ENCODE measurements at places on chromosomes 7 and 10.

DNA sequence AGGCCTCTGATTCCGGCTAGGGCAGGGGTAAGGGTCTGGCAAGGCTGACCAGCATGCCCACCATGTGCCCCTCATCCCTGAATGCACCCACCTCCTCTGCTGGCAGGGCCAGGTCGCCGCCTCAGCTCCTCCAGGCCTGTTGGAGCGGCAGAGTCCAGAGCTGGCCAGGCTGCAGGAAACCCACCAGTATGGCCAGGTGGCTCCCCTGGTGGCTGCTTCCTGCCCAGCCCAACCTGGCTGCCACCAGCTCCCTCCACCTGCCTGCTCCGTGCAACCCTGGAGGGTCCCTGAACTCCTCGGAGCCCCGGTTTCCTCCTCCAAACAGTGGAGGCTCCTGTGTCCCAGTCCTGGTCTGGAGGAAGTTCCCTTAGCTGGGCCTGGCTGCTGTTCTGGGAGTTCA is 39.6 kb downstream of the MICALL2 start:
- DNase-seq = no peak

- no peak for DNase-seq
Measured at GRCh38 chr10:18229826-18230225, 89.6 kb downstream of the CACNB2 start.

DNA sequence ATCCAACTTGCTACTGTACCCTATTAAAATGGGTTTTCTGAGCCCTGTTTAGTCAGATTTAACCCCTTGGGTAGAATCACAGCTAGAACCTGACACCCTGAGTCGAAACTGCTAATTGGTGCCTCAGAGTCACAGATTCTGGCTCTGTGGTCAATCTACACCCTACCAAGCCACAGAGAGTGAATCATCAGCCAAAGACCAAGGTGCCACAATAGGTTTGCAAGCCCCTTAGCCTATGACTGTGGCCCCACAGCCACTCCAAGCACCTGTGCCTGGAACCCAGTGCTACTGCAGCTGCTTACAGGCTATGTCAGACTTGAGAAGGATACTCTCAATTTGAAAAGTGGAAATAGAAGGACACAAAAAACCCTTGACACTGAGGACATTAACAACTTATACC is 202.8 kb upstream of the KCND2 start:
- no peak for DNase-seq

- DNase-seq = no peak
Measured at GRCh38 chr10:75461672-75462649, 30.5 kb downstream of the LRMDA start.

DNA sequence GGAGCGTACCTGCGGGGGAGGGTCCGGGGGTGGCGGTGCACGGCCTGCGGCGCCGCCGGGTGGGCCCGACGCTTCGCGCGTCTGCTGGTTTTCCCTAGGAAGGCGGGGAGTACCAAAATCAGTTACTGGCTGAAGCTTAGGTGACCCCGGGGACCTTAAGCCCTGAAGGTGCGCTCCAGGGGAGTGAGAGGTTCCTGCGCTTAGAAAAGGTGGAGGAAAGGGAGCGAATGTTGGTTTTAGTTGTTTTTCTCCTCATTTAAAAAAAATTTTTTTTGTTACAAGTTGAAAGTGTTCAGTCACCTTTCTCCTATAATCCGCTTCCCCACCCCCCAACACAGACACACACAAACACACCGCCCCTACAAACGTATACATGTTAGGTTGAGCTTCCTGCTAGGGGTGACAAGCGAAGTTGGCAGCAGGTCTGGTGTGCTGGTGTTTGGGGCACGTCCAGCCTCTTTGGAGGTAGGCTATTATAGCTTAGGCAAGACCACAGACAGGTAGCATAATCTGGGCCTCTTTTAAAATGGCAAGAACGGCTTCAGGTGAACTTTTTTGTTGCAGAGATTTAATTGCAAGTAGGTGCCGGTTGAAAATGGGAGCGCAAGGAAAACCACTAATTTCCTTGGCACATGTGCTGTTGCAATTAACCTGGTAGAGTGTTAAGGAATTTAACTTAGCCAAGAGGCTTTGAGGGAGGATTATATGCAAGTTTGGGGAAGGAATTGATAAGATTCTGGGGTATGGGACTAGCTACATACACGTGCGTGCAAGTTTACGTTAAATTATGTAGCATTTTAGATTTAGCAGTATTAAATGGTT is 945 bp downstream of the ADD3 start:
- peak; percentile 33 for DNase-seq

DNA sequence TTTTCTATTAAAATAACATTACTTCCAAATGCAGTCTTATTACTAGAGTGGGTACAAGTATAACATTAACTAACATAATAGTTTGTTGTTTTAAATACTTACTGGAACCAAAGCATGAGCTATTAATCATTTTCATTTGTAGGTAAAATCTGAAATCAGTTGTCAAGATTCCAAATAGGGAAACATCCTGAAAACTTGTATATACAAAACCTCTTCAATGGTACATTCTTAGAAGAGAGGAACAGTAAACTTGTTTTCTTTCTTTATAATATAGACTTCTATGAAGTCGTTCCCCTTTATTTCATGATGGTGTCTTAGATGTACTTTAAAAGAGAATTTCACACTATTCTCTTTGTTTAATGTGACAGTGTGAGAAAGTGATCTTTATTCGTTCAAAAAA is 85.9 kb downstream of the VTI1A start:
- DNase-seq = no peak

DNA sequence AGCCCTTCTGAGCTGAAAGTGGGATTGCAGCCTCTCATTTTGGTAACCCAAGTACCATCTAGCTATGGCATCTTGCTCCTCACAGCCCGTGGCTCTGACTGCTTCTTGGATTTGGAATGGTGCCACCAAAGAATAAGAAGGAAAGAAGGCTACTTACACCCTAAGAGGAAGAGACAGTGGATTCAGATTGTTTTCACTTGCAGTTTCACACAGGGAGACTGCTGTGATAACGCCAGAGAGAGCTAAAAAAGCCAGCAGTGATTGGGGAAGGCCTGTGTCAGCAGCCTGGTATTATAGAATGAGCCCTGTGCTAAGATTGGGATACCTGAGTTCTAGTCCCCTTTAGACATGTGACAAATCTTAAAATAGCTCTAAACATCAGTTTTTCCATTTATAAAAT is 3.6 kb upstream of the LRRC4 start:
- no peak for DNase-seq

DNA sequence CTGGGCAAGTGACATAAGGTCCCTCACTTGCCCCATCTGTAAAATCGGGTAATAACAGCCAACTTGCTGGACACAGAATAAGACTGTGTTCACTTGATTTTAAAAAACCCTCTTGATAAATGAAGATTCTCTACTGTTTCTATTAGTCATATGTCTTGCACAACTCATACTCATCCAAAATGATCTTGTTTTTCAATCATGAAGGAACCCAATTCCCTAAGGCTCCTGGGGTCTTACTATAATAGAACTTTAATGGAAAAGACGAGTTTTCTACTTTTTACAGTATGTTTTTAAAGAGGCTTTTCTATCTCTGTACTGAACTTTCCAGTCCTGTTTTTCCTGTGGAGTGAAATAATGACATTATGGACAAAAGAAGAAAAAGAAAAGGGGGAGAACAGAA is 103.8 kb downstream of the ARID5B start:
- no peak for DNase-seq

DNA sequence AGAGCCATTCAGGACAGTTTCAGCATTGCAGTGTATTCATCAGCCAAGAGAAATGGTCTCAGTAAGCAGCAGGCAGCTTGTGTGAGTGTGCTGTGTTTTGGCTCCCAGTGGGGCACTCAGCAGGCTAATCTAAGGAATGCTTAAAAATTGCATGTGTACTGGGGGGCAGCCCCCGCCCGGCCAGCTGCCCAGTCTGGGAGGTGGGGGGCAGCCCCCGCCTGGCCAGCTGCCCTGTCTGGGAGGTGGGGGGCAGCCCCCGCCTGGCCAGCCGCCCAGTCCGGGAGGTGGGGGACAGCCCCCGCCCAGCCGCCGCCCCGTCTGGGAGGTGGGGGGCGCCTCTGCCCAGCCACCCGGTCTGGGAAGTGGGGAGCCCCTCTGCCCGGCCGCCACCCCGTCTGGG is 116.2 kb downstream of the GRID1 start:
- no peak for DNase-seq

DNA sequence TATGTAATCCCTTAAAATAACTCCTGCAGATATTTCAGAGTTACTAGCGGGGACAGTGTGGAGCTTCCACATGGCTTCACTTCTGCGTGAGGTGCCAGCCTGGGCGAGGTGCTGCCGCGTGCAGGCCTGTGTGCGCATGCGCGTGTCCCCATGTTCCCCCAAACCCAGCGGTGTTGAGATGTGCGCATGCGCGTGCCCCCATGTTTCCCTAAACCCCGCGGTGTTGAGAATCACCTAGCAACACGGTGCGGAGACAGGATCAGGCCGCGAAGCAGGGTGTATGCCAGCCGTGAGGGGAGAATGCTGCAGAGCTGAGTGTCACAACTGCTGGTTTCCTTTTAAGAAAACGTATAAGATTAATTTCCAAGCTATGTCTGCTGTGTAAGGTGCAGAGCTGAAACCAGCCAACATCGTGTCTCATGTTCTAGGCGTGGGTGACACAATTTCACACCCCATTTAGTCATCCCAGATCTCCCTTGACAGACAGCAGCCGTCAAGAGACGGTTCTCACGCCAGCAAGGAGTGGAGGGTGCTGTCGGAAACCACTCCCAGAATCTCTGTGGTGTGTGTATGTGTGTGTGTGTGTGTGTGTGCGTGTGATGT is 71.9 kb upstream of the ADARB2 start:
- DNase-seq = no peak

- no peak for DNase-seq
Measured at GRCh38 chr10:26243351-26243720, 26.8 kb downstream of the GAD2 start.

DNA sequence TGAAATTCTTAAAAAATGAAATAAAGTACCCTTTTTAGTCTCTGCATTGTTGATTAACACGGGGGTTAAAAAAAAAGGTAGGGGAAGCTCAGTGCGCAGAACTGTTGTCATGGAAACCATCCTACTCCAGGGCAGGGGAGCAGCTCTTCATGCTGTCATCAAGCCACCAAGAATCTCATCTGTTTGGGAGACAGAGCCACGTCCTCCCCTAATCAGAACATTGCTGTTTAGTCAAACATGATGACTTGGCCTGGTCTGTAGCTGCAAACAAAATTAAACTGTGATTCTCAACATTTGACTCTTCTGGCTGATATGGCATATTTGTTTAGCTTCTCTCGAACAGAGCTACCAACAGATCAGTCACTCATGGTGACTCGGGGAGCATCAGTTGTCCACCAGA is 254.4 kb upstream of the KLF14 start:
- no peak for DNase-seq

- DNase-seq = no peak
Measured at GRCh38 chr10:117137911-117138642, at the start of gene VAX1. Gene VAX1, minus strand, starts transcription at chr10:117138270. Its CDS starts 214 bp downstream, at chr10:117138056.

GRCh38 chr7:150378115-150378852 is 846 bp upstream of the ZNF775 start:
- peak; percentile 32 for DNase-seq

GRCh38 chr7:39922580-39922979 is 27.5 kb upstream of the CDK13 start:
- DNase-seq = no peak

DNA sequence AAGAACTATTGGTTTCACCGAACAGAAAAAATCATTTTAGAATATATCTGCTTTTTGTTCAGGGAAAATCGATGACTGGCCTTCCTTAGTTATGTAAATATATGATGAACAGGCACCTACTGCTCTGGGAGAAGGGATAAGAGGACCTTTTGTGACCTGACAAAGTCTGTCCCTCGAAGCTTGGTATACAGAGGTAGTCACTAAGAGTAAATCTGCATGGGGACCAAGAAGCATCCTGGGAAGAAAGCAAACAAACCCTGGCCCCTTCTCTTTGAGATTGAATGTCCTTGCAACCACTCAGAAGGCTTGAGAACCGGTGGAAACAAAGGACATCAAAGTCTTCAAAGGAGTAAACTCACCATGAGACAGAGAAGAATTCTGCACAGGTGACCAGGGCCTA is 52.3 kb downstream of the SKIDA1 start:
- DNase-seq = no peak

- no peak for DNase-seq
Measured at GRCh38 chr10:52066383-52066782, 247.7 kb upstream of the DKK1 start.

DNA sequence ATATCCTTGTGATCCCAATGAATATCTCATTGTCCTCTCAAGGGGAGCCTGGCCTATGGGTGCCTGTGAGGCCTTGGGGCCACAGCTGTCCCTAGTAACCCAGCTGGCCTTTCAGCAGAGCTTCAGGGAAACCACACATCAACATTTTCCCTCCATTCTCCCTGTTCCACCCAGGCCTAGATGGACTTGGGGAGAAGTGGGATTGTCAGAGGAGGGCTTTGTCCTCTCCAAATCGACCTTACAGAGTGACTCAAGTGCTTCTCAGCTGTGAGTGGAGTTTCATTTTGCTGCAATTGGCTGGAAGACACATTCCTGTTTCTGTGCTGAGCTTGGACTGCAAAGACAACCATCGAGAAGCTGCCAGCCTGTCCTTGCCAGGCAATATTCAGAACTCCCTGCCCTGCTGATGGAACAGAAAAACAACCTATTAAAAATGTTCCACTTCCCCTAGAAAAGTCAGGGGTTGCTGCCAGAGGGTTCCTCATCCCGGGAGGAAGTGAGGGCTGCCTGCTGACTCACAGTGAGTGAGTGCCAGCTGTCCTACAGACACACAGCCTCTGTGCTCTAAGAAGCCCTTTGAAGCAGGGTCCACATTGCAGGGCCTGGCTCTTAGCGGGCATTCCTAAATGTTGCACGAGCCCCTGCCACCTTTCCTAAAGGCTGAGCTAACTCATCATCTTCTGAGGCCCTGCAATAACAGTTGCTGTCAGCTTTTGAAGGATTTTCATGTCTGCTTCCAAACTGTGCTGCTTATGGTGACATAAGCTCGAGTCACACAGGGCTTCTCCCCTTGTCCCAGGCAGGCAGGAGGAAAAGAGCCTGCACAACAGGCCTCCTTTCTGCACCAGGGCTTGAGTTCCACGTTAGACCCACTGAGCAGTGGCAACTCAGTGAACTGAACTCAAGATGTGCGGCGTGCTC is 20.5 kb downstream of the STRA8 start:
- DNase-seq = no peak

- DNase-seq = no peak
Measured at GRCh38 chr7:71144963-71145362, 13.0 kb downstream of the GALNT17 start.

DNA sequence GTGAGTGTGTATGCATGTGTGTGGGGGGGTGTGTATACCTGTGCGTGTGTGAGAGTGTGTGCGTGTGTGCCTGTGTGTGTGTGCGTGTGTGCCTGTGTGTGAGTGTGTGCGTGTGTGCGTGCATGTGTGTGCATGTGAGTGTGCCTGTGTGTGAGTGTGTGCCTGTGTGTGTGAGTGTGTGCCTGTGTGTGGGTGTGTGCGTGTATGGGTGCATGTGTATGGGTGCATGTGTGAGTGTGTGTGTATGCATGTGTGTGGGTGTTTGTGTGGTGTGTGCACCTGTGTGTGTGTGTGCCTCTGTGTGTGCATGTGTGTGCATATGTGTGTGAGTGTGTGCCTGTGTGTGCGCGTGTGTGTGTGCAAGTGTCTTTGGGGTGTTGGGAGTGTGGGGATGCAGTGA is 6.4 kb downstream of the ANTXRL start:
- no peak for DNase-seq
